ENCODE measurements at places on chromosomes 6 and 20.

GRCh38 chr6:84284428-84285049 is 57.1 kb upstream of the CEP162 start:
- no peak for DNase-seq

GRCh38 chr6:37700620-37700973 is 2.9 kb upstream of the MDGA1 start:
- DNase-seq: no peak

GRCh38 chr6:39925191-39925930 is 8.9 kb downstream of the MOCS1 start:
- DNase-seq: no peak

GRCh38 chr20:36074983-36075382 is 79.6 kb upstream of the EPB41L1 start:
- DNase-seq: no peak

GRCh38 chr6:32108727-32109113 is 418 bp downstream of the TNXB start:
- no peak for DNase-seq

DNA sequence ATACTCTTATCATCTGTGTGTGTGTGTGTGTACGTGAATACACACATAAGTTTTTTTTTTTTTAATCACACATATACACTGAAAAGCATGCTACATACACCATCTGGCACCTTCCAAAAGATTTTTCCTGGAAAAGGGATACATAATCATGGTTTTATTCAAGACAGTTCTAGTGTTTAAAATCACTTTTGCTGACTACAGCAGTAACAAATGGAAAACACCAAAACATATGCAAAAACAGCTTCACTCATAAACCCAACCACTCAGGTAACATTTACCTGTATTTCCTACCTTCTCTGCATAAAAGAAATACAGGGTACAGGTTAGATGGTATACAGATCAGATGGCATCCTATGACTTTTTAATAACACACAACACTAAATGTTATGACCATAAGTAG is 2.5 kb downstream of the SNX14 start:
- no peak for DNase-seq

DNA sequence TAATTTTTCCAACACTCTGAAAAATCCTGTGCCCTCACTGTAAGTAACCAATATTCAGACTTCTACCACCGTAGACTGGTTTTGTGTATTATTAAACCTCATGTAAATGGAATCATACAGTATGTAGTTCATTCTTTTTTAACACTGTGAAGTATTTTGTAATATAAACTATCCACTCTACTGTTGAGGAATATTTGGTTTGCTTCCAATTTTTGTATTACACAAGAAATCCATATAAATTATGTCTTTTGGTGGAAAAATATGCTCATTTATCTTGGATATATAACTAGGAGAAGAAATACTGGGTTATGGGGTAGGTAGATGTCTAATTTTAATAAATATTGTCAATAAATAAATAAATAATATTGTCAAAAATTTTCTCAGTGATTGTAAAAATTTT is 116.8 kb downstream of the CHD6 start:
- no peak for DNase-seq

GRCh38 chr6:151232899-151233298 is 6.9 kb upstream of the AKAP12 start:
- DNase-seq: no peak

DNA sequence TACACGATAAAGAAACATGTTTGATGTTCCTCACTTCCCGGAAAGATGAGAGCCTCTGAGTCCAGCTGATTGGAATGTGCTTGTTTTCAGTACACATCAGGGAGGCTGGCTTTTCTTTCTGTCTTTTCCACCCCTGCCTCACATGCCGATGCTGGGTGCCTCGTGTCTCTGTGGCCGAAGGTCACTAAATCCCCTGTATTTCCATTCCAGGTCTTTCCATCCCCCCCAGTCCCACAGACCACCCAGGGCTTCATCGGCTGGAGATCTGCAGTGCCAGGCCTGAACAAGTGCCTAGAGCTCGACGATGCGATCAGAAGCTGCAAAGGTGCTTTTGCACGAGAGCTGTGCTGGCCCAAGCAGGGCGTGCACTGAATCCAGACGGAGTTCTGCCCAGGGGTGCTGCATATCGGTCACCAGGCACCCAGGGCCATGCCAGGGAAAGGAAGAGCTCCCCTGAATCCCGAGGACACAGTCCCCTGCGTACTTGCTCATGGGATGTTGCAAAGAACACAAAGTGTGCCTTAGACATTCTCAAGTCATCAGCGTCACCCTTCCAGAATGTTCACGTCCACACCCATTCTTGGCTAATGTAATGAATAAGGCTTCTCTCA is 67.9 kb downstream of the ANKRD60 start:
- DNase-seq: peak; percentile 84

DNA sequence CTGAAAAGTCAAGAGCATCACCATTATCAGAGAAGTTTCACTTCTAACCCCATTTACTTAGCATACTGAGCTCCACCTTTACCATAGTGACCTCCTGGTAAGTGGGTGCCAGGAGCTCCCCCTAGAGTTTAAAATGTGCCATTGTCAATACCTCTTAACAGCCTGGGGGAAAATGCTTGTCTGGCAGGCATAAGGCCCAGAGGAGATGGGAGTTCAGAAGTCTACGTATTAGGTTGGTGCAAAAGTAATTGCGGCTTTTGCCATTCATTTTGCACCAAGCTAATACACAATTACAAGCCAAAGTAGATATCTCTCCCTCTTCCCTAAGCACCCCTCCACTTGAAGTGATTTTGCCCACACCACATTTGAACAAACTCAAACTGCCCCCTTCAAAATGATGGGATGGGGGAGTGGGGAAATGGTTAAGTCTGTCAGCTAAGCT is 919.0 kb downstream of the KIF16B start:
- peak; percentile 24 for DNase-seq

GRCh38 chr20:12467758-12468157 is 541.0 kb upstream of the SPTLC3 start:
- no peak for DNase-seq

DNA sequence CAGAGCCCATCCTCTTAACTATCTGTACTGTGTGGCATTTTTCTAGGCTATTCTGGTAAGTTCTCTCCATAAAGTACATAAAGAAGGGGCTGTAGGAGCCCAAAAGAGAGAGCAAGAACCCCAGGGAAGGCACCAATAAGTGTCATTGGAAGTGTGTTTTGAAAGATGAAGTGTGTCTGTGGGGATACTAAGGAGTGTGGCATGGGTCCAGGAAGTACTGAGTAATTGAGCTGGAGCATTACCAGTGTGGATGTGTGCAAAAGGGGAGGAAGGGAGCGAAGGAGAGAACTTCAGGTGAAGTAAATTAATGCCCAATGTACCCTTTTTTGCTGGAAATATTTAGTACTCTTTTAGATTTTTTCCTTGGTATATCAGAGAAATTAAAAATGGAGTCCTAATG is 63.9 kb downstream of the KCNS1 start:
- no peak for DNase-seq

- no peak for DNase-seq
These were observed 1.4 kb upstream of the BPIFB1 start for GRCh38 chr20:33281550-33282146.

GRCh38 chr20:62361799-62362589 is 5.1 kb downstream of the LAMA5 start:
- no peak for DNase-seq

- DNase-seq: no peak
These were observed 596.1 kb downstream of the QKI start for GRCh38 chr6:164010441-164011103.

GRCh38 chr20:63645218-63645617 is 8.0 kb downstream of the STMN3 start:
- no peak for DNase-seq

DNA sequence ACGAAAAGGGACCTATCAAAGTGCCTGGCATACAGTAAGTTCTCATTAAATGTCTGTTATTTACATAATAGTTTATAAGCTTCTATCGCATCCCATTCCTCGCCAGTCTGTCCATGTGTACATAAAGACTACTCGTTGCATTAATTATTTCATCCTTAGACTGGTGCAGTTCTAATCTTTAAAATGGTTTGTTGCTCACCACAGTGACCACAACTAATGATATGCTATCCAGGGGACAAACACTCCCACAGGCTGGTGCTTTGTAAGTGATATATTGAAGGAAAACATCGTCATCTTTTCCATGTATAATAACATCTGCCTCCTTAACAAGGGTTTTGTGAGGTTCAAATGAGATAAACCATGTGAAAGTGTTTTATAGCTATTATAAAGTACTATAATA is 39.0 kb upstream of the HBS1L start:
- no peak for DNase-seq

DNA sequence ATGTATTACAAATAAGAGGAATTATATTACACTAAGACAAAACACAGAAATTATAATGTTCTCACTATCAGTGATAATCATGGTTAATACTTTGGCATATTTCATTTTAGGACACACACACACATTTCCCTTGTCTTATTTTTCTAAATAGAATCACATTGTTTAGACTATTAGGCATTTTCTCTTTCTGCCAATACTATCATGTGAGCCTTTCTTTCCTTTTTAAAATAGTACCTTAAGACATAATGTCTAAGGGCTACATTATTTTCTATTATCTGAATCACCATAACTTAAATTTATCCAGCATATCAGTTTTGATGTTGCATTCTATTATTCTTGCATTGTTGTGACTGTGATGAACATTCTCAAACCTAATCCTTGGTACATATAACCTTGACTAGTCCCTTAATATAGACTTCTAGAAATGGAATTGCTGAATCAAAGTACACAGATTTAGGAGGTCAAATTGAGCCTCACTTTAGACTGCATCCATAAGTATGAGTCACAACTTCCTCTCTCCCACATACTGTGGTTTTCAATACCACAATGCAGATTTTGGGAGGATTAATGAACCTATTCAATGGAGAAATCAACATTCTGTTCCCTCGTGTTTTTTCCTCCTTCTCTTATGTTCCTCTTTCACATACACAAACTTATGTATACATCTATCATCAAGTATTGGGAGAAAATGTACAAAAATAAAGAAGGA is 212.6 kb downstream of the MOXD1 start:
- peak; percentile 77 for DNase-seq

- DNase-seq: no peak
These were observed 107.9 kb upstream of the CLDN20 start for GRCh38 chr6:155155787-155156447.

- no peak for DNase-seq
These were observed 1095.2 kb downstream of the GRIK2 start for GRCh38 chr6:102488729-102489128.

GRCh38 chr6:124796464-124796970 is 165.7 kb upstream of the RNF217 start:
- DNase-seq: peak; percentile 2

DNA sequence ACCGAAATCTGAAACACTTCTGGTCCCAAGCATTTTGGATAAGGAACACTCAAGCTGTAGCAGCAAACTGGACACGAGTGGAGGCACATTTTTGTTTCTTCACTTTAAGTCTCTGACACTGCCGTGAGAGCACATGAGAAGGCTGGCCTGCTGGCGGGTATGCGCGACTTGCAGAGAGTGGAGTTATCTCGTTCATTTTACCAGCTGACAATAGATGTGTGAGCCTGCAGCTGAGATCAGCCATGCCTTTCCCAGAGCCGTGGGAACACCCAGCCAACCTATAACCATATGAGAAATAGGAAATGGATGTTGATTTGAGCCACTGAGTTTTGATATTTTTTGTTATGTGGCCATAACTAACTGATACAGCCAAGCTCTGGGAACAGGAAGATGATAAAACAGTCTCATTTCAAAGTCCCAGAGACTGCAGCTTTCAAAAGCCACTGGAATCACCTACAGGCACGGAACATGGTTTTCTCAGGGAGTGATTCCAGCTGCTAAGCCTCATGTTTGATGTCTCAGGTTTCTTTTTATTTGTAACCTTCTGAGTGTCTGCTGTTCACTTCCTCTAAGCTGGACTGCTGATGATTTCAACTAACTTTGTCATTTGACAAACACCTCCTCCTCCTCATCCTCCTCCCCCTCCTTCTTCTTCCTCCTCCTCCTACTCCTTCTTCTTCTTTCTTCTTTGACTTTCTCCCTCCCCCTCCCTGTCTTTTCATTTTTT is 28.6 kb upstream of the LAMP5 start:
- no peak for DNase-seq

- DNase-seq: no peak
These were observed 39.8 kb upstream of the HBS1L start for GRCh38 chr6:135094403-135094821.

DNA sequence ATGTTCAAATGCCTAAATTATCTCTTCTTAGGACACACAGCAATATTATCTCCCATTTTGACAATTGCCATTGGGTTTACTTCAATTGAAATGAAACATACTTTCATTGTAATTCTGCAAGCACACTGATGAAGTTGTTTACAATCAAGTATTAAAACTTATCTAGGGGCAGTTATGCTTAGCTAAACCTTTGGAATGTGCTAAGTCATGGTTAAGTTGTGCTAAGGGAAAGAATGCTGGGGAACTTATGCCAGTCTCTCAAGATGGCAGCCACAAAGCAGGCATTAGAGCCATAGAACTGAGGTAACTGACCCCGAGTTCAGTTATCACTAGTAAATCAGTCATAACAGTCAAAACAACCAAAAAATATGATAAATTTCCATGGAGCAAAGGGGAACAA is 59.1 kb upstream of the NT5E start:
- peak; percentile 21 for DNase-seq

DNA sequence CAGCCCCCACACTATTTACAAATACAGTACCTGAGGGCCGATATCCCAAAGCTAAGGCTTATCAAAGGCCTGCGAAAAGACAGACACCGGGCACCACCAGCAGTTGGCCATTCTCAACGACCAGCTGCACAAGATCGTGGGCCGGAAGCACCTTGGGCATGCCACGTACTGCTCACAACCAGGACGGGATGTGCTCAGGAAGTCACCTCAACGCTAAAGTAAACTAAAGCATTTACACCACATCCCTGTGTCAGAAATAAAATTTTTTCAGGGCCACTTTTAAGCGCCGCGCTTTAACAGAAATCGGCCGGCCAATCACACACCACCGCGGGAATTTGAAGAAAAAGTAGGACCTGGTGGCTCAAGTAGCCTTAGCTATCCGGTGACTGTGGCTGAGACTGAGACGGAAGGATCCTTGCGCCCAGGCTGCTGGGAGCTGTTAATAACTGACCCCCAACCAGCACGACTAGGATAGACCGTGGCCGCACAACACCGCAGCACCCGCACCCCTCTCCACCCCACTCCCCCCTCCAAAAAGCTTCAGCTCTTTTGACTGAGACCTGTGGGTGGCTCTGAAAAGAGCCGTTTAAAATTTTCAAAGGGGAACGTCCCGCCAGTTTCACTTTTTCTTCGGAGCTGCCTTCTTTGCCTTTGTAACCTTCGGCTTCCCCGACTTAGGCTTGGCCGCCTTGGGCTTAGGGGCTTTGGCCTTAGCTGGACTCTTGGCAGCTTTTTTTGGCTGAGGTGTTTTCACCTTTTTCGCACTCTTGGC is 131.2 kb upstream of the BTN3A2 start:
- DNase-seq: peak; percentile 44

- no peak for DNase-seq
These were observed 450.3 kb downstream of the CD83 start for GRCh38 chr6:14567842-14568241.

DNA sequence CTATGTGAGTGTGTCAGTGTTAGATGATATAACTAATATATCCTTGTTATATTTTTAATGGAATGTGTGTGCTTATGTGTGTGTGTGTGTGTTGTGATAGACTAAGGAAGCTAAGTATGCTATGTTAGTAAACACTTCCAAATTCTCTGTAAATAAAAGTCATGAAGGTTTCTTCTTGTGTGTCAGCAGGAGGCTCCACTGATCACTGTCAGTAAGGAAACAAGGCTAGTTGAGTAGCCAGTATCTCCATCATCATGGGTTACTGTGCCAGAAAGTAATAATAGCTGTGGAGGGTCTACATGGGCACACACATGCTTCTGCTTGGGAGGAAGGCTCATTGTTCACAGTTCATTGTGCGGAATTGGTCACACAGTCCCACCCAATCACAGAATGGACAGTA is 302.8 kb upstream of the RNF217 start:
- DNase-seq: no peak
